ENCODE measurements at places on chromosomes 11 and 22. TPM values are rescaled to one million over a fixed set of nuclear protein-coding genes. Genes with fewer than 3 reads are reported as not detected.
A peak's percentile ranks its signal among the peaks of the same experiment; 100 is the strongest.

The OR52N4 gene
- not detected for total RNA-seq

DNA sequence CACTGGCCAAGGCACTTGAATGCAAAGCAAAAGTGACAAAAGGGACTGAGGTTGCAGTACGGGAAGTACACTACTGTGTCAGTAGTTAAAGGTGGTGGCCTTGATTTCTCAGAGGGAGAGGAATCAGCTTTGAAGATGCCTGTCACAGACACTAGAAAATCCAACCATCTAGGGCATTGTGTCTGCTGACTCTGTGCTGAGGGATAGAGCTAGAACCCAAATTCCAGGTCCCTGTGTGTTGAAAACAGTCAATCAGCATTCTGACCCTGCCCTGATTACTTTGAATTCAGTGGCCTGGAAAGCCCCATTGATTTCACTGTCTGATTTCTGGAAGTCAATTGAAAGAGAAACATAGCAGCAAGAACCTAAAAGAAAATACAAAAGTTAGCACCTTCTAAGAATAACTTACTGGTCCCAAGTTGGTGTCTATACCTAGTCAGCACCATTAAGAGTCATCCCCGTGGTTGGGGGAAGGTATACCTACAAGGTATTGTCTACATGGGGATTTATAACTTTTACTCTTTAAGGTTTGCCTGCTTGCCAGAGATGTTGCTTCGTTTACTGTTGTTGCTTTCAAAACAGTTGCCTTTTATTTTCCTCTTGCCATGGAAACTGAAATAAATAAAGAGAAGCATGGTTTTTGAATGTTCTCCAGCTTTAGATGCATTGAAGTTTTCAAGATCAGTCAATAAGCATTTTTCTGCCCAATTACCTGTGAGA, 97.3 kb downstream of the PDHX start:
- DNase-seq = no peak

DNA sequence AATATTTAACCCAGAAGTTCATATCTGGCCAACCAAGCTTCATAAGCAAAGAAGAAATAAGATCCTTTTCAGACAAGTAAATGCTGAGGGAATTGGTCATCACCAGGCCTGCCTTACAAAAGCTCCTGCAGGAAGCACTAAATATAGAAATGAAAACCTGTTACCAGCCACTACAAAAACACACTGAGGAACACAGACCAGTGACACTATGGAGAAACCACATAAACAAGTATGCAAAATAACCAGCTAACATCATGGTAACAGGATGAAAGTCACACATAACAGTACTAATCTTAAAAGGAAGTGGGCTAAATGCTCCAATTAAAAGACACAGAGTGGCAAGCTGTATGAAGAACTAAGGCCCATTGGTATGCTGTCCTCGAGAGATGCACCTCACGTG, 311.4 kb downstream of the DYNC2H1 start:
- no peak for DNase-seq

- no peak for DNase-seq
These were observed 64.7 kb upstream of the FAT3 start for GRCh38 chr11:92159931-92160330.

The MS4A14 gene
- not detected for total RNA-seq

GRCh38 chr11:65096926-65097325, 912 bp downstream of the VPS51 start:
- DNase-seq = no peak

The SNX32 gene
- total RNA-seq = 0.16 TPM

The EHF gene
- not detected for total RNA-seq

The OR56A5 gene
- not detected for total RNA-seq

The LDHAL6A gene
- not detected for total RNA-seq

GRCh38 chr11:35192347-35192746, 53.4 kb downstream of the CD44 start:
- no peak for DNase-seq

The TRIM49 gene
- total RNA-seq = not detected

The HTATIP2 gene
- 63.2 TPM for total RNA-seq

DNA sequence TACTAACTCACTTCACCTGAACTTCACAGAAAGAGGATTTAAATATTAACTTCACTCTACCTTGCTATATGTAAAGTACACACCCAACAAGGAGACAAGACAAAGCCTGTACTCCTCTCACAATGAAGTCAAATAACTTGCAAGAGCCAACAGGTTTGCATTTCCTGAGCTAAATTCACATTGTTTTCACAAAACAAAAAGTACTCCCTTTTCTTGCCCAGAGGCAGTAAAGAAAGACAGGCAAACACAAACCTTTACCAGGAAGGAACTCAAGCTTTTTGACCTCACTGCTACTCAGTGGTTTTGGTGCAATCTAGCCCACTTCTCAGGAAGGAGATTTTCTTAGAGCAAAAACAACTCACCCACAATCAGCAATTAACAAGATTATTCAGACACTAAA, 15.7 kb downstream of the USP28 start:
- DNase-seq = no peak

GRCh38 chr11:35390737-35391682, 28.3 kb downstream of the SLC1A2 start:
- DNase-seq = no peak

GRCh38 chr11:70669281-70669680, 271.0 kb downstream of the CTTN start:
- DNase-seq = no peak

The APOA5 gene
- not detected for total RNA-seq

GRCh38 chr22:25900880-25901279, 158.9 kb downstream of the MYO18B start:
- DNase-seq = no peak

GRCh38 chr11:72241291-72241781, 2.6 kb downstream of the PHOX2A start:
- no peak for DNase-seq

GRCh38 chr11:1825039-1825740, 9.6 kb upstream of the SYT8 start:
- DNase-seq = peak; percentile 42

The TECTA gene
- total RNA-seq = 0.03 TPM

DNA sequence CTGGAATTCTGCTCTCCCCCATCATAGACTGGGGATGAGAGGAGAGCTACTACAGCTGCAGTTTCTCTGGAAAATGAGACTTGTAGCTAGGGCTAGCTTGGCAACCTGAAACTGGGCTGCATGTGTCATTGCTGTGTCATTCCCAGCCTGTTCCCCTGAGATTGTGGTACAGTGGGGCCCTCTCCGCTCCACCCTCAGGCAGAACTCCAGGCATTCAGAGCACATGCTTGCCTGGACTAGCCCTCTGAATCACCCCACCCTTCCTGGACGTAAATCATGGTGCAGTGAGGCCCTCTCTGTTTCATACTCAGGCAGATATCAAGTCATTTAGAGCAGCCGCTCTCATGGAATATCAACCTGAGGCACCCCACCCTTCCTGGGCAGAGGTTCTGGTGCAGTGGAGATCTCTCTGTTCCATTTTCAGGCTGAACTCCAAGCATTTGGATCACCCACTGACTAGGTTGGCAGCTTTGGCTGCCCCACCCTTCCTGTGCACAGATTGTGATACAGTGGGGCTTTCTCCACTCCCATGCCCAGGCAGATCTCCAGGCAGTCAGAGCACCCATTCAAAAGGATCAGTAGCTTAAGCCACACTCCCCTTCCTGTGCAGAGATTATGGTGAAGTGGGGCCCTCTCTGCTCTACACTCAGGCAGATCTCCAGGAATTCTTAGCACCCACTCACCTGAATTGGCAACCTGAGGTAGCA, 274.4 kb downstream of the C11orf87 start:
- no peak for DNase-seq
